ENCODE measurements at places on chromosomes 1 and 21. TPM values are rescaled to one million over a fixed set of nuclear protein-coding genes. Genes with fewer than 3 reads are reported as not detected.

- H3K4me3 ChIP-seq = no peak overlapping the region
- no peaks in the 10 kb centered on the region for H3K4me1 ChIP-seq
- no peak overlapping the region for H3K27ac ChIP-seq
- H3K27me3 ChIP-seq = no peaks in the 10 kb centered on the region
Observed at GRCh38 chr21:38883142-38883541, 77.4 kb downstream of the ETS2 start.

CFAP45 gene
- 1.0 TPM for polyA plus RNA-seq

GRCh38 chr1:164263540-164263939 lies 295.4 kb upstream of the PBX1 start:
- no peak overlapping the region for H3K4me3 ChIP-seq
- H3K4me1 ChIP-seq = no peaks in the 10 kb centered on the region
- DNase-seq = no peak
- H3K27me3 ChIP-seq = no peaks in the 10 kb centered on the region
- no peaks in the 10 kb centered on the region for H3K36me3 ChIP-seq

DNA sequence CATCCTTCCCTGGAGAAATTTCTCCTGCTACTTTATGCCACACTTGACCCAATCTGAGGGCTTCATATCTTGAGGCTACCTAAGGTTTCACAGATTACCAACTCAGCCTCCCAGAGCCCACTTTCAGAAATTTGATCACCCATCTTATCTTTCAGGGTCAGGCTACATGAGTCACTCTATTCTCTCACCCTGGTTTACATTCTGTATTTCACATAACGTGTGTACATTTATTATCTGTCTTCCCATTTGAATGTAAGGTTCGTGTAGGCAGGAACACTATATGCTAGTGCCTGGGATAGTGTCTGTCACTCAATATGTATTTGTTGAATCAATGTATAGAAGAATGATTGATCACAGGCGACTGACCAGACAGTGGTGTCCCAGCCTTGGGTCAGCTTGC lies 124.8 kb downstream of the UBE2U start:
- no peaks in the 10 kb centered on the region for H3K36me3 ChIP-seq
- H3K4me1 ChIP-seq = no peaks in the 10 kb centered on the region
- no peak overlapping the region for H3K4me3 ChIP-seq
- DNase-seq = peak; percentile 1
- no peaks in the 10 kb centered on the region for H3K27me3 ChIP-seq

GRCh38 chr1:109255097-109255651 lies 5.8 kb downstream of the CELSR2 start:
- H3K27ac ChIP-seq = peak overlapping the region; percentile 89
- peak; percentile 60 for DNase-seq
- no peaks in the 10 kb centered on the region for H3K27me3 ChIP-seq
- peak overlapping the region; percentile 18 for H3K4me3 ChIP-seq
- H3K4me1 ChIP-seq = peaks cover 70% of the 10 kb centered on the region
- H3K36me3 ChIP-seq = peaks cover 14% of the 10 kb centered on the region

GRCh38 chr1:45011837-45012638 lies at the start of gene UROD:
Gene UROD, plus strand, starts transcription at chr1:45012254. Its CDS starts 12 bp downstream, at chr1:45012266.
- peak; percentile 95 for DNase-seq
- H3K36me3 ChIP-seq = peaks cover 60% of the 10 kb centered on the region
- H3K4me3 ChIP-seq = peak within 1 kb of the TSS; percentile 86
- no peaks in the 10 kb centered on the region for H3K27me3 ChIP-seq
- H3K27ac ChIP-seq = peak within 1 kb of the TSS; percentile 85

DNA sequence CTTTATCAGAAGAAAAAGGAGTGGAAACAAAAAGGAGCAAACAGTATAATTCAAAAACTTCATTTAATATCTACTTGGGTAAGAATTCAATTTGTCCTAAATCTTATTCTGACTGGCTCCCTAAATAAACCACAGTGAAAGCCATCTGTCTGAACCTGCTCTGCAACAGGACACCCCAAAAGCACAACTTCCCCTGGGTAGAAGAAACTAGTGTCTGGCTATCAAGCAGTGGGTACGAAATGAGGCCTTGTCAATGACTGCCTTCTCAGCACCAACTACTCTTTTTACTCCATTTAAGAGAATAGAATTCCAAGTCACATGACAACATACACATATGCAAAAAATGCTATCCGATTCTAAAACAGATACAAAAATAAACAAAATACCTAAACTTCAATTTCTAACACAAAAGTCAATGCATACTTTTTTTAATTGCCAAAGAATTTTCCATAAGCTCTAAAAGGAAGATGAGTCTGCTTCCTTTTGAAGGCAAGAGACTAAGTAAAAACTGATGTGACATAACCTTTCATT lies 206.8 kb downstream of the SLC45A1 start:
- H3K36me3 ChIP-seq = no peaks in the 10 kb centered on the region
- H3K4me3 ChIP-seq = no peak overlapping the region
- no peak for DNase-seq
- H3K27me3 ChIP-seq = no peaks in the 10 kb centered on the region
- H3K4me1 ChIP-seq = peaks cover 28% of the 10 kb centered on the region
- H3K27ac ChIP-seq = peak overlapping the region; percentile 77

Data from K562 (cell line).